HFFc6 (cell line): ENCODE measurements at places on chromosomes 16 and 17. TPM values are rescaled to one million over a fixed set of nuclear protein-coding genes. Genes with fewer than 3 reads are reported as not detected.
A peak's percentile ranks its signal among the peaks of the same experiment; 100 is the strongest.

DNA sequence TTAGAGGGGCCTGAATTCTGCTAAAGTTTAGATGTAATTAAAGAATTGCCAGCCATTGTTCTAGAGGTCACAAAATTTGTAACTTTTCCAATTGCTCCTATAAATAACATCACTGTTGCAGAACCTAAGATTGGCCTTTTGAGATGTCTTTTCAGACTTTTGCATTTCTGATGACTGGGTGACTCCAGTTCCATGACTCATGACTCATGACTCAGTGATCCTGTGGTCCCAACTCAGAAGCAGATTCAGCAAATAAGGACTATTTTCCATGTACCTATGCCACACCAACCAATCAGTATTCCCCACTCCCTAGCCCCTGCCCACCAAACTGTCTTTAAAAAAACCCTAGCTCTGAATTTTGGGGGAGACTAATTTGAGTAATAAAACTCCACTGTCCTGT, 740.9 kb downstream of the CDH8 start:
- no peak for DNase-seq

The ASIC2 gene
- total RNA-seq, result not detected in 3 replicates

DNA sequence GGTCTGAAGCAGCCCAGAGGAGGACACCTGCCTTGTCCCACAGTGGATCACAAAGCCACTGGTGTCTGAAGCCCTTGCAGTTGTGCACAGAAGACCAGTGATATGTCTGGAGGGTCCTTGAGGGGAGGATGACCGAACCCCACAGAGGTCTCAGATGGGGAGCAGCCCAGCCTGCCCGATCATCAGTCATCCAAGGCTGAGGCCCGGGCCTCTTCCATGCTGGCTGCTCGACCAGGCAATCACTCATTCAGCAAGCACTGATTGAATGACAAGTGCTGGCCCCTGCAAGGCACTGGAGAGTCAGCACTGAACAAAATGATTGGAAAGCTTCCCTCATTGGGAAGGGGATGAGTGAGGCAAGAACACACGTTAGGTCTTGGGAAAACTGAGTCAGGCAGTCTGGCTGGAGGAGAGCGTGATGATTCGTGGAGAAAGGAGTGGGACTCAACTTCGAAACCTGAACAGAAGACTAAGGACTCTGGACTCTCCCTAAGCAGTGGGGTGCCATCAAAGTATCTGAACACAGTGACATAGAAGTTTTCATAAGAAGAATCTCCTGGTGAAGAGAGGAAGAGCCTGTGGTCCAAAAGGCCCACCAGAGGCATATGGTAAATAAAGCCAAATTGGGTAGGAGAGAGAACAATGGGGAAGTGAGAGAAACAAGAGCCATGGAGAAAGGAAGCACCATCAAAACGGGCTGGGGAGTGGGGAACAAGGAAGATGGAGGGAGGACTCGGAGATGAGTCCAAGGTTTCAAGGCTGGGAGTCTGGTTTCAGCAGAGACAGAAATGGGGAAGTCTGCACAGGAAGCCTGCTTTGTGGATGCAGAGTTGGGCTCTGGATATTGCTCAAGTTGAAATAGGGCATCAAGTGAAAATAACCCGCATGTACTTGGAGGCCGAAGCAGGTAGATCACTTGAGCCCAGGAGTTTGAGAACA, 10.2 kb downstream of the PIK3R5 start:
- DNase-seq, result no peak

The HBQ1 gene
- not detected in 3 replicates for total RNA-seq

DNA sequence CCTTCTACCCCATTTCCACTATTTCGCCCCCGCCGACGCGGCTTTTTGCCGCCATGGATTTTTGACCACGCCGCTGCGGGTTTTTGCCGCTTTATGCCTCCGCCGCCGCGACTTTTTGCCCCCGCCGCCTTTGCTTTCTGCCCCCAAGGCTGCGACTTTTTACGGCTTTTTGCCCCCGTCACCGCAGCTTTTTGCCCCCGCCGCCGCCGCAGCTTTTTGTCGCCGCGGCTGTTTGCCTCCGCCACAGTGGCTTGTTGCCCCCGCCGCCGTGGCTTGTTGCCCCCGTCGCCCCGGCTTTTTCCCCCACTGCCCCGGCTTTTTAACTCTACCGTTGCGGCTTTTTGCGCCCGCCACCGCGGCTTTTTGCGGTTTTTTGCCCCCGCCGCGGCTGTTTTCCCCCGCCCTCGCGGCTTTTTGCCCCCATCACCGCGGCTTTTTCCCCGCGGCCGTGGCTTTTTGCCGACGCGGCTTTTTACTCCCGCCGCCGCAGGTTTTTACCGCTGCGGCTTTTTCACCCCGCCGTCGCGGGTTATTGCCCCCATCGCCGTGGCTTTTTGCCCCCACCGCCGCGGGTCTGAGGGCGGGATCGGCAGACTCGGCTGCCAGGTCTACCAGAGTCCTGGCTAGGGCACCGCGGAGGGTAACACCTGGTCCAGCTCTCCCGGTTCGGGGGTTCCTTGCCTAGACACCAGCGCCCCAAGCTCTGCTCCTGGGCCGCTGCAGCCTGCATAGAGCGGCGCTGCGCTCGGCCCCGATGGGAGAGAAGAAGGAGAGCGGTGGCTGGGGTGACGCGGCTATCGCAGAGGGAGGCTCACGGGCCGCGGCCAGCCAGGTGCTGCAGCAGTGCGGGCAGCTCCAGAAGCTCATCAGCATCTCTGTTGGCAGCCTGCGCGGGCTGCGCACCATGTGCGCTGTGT, 562.7 kb upstream of the WSB1 start:
- no peak for DNase-seq

- DNase-seq, result peak; percentile 79
These were observed 14.6 kb downstream of the COL1A1 start for GRCh38 chr17:50186661-50187393.

DNA sequence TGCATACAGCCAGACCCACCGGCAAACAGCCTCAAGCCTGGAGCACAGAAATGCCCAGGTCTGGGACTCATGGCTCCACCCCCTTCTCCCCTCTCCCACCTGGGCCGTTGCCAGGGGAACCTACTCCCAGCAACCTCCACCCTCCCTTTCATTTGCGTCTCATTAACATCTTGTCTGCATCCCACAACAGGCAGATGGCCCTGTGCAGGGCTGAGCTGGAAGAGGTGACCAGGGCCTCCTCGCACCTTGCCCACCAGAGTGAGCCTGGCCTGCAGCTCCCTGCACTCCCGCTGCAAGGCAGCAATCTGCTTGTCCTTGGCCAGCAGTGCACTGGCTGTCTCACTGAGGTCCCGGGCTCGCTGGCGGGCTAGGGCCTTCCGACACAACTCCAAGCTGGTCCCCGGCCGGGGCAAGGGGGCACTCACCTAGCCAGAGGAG, 3.3 kb downstream of the TSPOAP1 start:
- DNase-seq, result no peak

DNA sequence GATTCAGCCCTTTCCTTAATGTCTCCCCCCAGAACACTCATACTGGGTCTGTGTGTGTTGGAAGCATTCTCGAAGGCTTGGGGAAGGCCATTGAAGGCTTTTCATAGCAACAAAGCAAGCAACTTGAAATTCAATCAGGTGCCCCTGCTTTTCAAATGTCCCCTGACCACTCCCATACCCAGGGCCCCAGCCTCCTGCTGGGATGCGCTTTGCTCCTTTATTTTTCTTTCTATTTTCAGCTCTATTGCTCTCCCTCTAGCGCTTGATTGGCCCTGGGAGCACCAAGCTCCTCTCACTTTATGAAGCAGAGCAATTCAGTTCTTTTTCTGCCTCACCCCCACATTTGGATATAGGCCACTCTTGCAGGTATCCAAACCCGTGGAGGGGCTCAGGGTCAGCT, 92.0 kb downstream of the WSCD1 start:
- DNase-seq, result no peak

The FBF1 gene
- total RNA-seq, result 4.6 to 7.2 TPM (median 5.6 TPM) in 3 replicates

The SLC6A2 gene
- not detected in 2 replicates for total RNA-seq

The TEX19 gene
- not detected in 3 replicates for total RNA-seq

DNA sequence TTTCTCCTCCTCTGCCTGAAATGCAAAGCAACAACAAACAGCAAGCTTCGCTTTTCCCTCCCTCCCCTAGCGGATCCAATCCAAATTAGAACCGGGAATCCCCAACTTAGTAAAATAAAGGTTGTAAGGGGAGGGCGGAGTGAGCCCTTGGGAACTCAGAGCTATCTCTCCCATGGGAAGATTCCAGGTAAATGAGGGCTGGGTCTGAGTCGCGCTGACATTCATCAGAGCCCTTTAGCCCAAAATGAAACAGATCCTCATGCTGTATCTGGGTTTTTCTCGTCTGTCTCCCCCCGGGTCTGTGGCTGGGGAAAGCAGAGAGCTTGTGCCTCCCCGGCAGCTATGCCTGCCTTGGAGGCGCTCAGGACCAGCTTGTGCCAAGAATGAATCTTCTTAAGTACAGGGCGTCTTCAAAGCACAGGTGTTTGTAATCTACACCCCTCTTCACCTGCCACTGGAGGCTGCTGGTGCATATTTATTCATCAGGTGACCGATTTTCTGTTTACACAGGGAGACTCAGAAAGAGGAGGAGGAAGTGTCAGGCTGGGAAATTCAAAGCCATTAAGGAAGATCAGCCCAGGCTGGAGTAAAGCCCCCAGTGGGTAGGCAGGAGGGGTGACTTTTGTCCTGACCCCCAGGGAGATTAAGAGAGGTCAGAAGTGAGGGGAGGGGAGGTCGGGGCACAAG, 55.0 kb upstream of the GSE1 start:
- DNase-seq, result no peak

DNA sequence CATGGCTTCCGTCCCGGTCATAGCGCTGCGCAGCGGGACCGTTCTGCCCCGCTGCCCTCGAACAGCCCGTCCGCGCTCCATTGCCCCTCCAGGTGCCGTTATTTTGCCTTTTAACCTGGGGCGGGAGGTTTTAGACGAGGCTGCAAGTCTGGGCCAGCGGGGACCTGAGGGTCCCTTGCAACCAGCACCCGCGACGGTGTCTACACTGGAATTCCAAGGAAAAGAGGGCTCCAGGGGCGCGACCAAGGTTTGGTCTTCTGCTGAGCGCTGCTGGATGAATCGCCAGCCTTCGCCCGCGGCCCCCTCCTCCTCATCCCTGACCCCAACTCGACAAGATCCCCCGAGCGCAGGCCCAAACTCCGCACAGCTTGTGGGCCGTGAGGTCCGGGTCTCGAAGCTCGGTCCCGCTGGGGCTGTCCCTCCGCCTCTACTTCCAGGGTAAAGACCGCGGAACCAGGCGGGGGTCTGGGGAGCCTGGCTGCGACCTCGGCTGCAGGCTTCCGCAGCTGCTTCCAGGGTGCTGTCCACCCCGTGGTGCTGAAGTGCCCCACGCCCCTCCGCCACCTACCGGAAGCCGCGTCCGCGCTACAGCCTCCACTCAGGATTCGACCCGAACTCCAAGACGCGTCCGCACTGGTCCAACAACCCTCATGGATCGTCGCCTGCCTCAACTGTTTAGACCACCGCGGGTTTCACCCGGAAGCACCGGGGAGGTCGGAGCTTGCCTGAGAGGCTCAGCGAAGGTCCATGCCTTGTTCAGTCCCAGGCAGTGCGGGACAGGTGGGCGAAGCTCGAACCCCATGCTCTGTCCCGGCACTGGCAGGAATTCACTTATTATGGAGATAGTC, 10.1 kb upstream of the CA4 start:
- peak; percentile 32 for DNase-seq

The NHLRC4 gene
- 0.24 to 0.58 TPM in 2 of 3 replicates, not detected in the other for total RNA-seq

DNA sequence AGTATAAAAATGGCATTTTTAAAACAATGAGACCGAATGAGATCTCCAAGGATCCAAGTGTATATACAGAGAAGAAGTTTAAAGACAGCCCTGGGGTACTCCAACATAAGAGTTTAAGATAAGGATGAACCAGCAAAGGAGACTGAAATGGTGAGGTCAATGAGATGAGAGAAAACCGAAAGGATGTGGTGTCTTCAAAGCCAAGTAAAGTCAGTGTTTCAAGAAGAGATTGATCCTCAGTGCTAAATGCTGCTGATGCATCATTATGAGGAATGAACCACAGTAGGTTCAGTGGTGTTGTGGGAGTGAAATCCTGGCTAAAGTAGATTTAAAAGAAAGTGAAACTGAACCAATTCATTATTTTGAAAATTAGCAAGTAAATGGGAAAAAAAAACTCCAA, 38.1 kb upstream of the NLK start:
- DNase-seq, result no peak

The NPW gene
- 0.57 to 2.0 TPM (median 1.1 TPM) in 3 replicates for total RNA-seq

The TMEM238L gene
- total RNA-seq, result not detected in 3 replicates

GRCh38 chr16:60810250-60810649, 1226.0 kb downstream of the CDH8 start:
- DNase-seq, result no peak

DNA sequence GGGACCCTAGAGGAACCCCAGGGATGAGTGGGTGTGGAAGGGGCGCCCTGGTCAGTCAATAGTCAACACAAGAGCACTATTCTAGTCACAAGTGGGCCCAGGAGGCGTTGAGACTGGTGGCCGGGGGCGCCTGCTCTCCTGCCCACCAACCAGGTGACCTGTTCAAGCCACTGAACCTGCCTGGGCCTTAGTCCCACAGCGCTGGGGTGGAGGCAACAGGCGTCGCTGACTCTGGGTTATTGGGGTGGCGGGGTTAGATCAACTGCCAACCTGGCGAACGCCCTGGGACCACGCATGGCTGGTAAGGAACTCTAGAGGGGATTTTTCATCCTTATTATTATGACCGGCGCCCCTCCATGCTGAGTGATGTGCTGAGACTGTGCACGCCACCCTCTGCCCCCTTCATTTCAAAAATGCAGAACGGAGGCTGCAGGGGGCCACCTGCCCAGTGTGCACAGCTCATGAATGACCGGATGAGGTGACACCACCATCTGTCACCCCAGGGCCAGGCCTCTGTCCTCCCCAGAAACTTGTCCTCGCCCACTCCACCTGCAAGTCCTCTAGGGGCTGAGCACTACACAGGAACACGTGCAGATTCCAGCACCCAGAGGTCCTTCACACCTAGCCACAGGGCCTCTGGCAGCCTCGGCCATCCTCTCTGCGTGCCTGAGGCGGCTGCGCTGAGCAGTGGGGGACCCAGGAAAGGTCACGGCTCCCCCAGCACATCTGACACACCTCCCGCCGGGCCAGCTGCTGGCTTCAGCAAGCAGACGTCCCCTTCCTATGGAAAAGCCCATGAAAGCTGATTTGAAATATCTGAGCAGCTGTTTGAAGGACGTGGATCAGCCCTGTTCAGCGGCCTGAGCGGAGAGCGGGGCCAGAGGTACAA, 51.6 kb upstream of the DNAH17 start:
- no peak for DNase-seq

- DNase-seq, result no peak
These were observed 65.4 kb upstream of the ADAMTS18 start for GRCh38 chr16:77500286-77500598.

DNA sequence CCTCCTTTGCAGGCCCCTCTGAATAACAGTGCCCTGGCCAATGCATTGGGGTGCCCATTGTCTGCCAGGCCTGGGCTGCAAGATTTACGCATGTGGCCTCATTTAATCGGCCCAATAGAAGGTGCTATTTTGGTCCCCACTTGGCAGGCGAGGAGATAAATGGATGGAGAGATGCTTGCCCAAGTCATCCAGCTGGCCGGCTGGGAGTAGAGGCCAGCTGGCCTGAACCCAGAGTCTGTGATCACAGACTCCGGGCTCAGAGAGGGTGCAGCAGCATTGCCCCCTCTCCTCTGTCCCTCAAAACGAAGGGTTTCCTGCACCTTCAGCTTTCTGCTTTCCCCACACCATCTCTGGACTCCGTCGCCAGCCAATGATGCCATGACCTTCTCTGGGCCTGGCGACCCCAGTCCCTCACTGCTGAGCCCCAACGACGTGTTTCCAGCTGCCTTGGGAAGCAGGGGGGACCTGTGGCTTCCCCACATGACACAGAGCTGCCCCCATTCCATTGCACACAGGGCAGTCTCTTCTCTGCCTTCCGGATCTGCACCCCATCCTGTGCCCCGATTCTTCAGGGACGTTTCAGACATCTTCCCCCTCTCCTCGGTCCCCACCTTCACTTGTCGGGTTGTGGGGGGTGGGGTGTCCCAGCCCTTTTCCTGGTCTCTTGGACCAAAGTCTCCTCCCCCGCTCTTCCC, 3.5 kb upstream of the ADGRG1 start:
- DNase-seq, result no peak

The PRKCB gene
- total RNA-seq, result not detected in 3 replicates

GRCh38 chr17:46736100-46736499, 82.4 kb downstream of the WNT3 start:
- no peak for DNase-seq
